ENCODE measurements at places on chromosomes 5 and 9.

GRCh38 chr9:91197232-91198181 lies 164.2 kb downstream of the AUH start:
- DNase-seq, result no peak

- DNase-seq, result no peak
These were observed 613.7 kb upstream of the CDH18 start for GRCh38 chr5:20601678-20602100.

- DNase-seq, result no peak
These were observed 10.3 kb downstream of the PTPA start for GRCh38 chr9:129121483-129121882.

DNA sequence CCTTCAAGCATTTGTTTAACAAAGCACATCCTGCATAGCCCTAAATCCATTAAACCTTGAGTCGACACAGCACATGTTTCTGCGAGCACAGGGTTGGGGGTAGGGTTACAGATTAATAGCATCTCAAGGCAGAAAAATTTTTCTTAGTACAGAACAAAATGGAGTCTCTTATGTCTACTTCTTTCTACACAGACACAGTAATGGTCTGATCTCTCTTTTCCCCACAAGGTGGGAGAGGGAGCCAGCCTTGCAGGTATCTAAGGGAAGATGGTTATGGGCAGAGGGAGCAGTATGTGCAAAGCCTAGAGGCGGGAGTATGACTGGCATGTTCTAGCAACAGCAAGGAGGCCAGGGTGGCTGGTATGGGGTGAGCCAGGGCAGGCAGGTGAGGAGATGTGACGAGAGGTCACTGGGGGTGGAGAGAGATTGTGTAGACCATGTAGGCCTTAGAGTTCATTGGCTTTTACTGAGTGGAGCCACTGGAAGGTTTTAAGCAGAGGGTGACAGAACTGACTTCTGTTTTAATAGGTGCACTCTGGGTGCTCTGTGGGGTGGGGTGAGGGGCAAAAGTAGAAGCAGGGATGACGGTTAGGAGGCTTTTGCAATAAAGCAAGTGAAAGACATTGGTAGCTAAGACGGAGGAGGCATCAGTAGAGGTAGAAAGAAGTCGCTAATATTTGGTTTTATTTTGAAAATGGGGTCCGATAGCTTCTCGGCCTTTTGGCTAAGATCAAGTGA lies 5.1 kb upstream of the RPS14 start:
- DNase-seq, result no peak

DNA sequence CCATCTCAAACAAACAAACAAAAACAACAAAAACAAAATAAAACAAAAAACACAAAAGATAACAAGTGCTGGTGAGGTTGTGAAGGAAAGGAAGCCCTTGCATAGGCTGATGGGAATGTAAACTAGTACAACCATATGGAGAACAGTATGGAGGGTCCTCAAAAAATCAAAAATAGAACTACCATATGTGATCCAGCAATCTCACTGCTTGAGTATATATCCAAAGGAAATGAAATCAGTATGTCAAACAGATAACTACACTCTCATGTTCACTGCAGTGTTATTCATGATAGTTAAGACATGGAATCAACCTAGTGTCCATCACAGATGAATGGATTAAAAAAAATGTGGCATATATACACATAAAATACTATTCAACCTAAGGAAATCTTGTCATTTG lies 395.7 kb upstream of the SLC24A2 start:
- no peak for DNase-seq

DNA sequence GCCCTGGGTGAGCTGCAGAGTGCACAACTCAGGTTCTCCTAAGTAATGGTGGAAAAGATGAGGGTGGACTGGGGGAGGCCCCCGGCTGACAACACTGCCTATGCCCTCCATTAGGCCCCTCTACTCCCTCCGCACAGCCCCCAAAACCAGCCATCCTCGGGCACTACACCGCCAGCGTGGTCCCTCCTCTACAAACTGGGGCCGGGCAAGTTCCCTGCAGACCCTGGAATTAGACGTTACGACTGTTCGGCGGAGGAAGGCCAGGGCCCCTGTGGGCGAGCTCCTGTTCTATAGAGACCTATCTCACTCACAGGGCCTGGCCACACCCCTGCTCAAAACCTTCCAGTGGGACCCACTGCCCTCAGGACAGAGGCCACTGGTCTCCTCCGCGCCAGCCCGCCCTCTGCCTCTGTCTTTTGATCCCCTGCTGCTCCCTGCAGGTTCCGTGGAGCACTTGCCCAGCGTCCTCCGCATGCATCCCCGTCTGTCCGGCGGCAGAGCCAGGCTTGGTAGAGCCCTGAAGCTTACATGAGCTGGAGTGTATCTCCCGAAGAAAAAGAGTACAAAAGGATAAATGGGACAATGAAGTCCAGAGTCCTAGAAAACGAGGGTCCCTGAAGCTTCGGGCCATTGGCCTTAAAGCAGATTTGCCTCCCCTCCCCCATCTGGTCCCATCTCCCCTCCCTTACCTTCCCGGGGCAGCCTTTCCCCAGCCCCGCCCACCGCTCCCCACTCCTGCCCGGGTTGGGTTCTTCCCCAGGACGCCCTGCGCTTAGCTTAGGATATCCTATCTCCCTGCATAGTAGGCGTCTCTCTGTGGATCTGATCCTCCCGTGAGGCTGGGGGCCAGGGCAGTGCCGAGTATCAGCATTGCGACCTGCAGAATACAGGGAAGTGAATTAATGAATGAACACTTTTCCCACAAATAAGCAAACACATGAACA lies 71.3 kb downstream of the HRH2 start:
- DNase-seq, result no peak

Measured in GM13976 (cell line).